ENCODE measurements at places on chromosomes 5 and 9. TPM values are rescaled to one million over a fixed set of nuclear protein-coding genes. Genes with fewer than 3 reads are reported as not detected.

The DIRAS2 gene
- polyA plus RNA-seq = 0.57 TPM

The OLFM1 gene
- polyA plus RNA-seq = 14.7 TPM

The TXN gene
- polyA plus RNA-seq = 182 TPM

The HTR1A gene
- polyA plus RNA-seq = not detected

The SLIT3 gene
- 29.5 TPM for polyA plus RNA-seq

The IL13 gene
- 0.13 TPM for polyA plus RNA-seq

DNA sequence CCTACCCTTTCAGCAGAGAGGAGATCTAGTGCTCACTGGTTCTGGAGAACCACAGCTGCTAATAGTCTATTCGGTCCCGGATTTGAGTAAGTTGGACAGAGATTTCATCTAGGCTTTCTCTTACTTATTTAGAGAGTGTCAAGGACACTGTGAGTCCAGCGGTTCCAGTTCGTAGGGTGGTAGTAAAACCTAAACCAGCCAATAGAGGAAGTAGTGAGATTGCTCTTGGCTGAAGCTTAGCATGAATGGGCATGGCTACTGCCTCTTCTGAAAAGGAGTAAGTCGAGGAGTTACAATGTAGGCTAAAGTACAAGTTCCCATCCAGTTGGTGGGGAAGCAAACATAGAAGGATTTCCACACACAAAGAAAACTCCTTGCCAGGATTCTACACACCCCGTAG lies 109.6 kb upstream of the MOCS2 start:
- no peak for DNase-seq

DNA sequence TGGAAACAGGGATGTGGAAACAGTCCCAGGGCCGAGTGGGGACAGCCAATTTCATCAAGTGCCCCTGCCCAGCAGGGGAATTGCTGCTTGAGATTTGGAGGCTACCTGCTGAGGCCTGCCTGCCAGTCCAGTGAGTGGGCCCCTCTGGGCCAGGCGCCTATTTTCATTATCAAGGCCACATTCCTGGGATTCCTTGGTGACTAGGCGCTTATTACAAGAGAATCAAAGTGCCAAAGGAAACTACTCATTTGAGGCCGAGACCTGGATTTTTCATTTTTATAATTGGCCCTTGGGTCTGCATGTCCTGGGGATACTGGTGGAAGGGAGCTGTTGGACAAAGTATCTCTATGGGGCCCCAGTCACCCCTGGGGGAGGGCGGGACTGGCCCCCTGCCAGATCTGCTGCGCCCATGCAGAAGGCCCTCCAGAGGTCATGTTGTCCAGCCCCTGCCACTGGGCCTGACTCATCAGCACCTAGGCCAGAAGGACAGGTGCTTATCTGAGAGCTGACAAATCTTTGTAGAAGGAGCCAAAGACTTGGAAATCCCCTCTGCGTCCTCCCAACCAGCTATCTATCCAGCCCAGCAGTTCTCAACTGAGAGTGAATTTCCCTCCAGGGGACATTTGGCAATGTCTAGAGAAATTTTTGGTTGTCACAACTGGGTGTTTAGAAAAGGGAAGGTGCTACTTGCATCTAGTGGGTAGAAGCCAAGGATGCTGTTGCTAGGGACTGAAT lies 45.6 kb downstream of the FOXI1 start:
- DNase-seq = peak; percentile 30

DNA sequence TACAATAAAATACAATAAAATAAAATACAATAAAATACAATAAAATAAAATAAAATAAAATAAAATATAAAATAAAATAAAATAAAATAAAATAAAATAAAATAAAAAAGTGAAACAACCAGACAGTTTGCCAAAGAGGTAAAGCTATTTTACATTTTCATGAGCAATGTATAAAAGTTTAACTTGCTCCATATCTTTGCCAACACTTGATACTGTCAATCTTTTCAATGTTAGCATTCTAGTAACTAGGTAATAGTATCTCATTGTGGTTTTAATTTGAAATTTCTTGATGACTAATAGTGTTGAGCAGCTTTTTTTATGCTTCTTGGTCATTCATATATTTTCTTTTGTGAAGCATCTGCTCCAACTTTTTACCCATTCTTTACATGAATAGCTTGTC lies 17.3 kb downstream of the TTC33 start:
- DNase-seq = no peak

DNA sequence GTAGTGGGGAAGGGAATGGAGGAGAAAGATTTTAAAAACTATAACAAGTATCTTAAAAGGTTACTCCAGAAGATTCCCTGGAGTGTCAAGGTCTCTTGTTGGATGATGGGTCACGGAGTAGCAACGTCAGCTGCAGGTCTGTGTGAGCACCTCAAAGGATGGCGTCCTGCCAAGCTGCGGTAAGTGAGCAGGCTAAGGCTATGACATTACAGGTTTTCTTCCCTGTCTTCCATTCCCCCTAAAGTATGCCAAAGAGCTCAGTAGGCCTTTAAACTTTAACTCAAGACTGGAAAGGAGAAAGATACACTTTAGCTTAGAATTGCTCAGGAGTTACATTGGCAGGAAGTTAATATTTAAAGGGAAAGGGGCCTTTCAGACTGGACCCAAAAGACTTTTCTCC lies 17.5 kb downstream of the SPOCK1 start:
- DNase-seq = no peak

GRCh38 chr5:93343570-93343969 lies 237.4 kb downstream of the NR2F1-AS1 start:
- no peak for DNase-seq

DNA sequence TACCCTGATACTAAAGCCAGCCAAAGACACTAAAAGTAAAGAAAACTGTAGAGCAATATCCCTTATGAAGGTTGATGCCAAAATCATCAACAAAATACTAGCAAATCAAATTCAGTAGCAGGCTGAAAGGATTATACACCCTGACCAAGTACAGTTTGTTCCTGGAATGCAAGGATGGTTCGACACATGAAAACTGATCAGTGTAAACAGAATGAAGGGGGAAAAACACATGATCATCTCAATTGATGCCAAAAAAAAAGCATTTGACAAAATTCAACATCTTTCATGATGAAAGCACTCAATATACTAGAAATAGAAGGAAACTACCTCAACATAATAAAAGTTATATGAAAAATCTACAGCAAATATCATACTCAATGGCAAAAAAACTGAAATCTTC lies 43.5 kb upstream of the LRRC14B start:
- no peak for DNase-seq

GRCh38 chr5:12270914-12271313 lies 366.7 kb upstream of the CTNND2 start:
- no peak for DNase-seq

DNA sequence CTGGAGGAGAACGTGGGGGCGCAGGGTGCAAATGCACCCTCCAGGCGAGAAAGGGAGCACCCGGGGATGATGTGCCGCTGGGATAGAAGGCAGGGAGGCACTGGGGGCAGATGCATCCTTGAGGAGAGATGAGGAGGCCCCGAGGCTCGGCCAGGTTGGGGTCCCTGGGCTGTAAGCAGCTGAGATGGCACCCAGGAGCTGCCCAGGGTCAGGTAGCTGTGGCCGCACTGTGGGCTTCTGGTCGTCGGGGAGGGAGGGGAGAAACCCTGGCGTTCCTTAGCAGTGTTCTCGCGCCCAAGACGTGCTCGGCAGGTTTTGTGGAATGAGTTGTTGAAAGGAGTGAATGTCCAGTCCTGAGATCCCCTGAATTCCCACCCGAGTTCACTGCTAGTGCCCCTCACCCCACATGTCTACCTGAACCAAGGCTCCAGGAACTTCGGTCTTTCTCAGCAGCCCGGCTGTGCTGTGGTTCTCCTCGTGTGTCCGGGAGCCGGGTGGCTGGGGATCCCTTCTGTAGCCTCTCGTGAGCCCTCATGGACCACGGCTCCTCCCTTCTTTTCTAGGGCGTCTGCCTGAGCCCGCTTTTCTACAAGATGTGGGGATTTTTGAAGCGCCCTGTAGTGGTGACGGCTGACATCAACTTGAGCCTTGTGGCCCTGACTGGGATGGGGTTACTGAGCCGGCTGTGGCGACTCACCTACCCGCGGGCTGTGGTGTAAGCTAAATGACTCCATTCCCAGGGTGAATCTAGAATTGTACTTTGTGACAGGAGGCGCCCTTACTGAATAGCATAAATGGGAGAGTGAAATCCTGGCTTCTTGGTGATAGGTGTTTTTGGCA lies 1.1 kb downstream of the POMT1 start:
- DNase-seq = no peak

GRCh38 chr9:113796646-113797426 lies 79.3 kb upstream of the ZNF618 start:
- no peak for DNase-seq

- no peak for DNase-seq
These were observed 267.8 kb upstream of the CLINT1 start for GRCh38 chr5:158126442-158127405.

GRCh38 chr9:79469164-79469563 lies 102.6 kb upstream of the TLE4 start:
- no peak for DNase-seq

GRCh38 chr9:92140074-92140753 lies 25.0 kb upstream of the SPTLC1 start:
- DNase-seq = no peak

GRCh38 chr9:14987858-14988257 lies 77.6 kb upstream of the FREM1 start:
- DNase-seq = no peak

- peak; percentile 28 for DNase-seq
These were observed 291.0 kb downstream of the FBXL17 start for GRCh38 chr5:108090946-108091345.

- DNase-seq = no peak
These were observed 16.2 kb downstream of the REXO4 start for GRCh38 chr9:133401588-133401987.

- no peak for DNase-seq
These were observed 43.6 kb upstream of the TNFSF15 start for GRCh38 chr9:114849450-114849849.

DNA sequence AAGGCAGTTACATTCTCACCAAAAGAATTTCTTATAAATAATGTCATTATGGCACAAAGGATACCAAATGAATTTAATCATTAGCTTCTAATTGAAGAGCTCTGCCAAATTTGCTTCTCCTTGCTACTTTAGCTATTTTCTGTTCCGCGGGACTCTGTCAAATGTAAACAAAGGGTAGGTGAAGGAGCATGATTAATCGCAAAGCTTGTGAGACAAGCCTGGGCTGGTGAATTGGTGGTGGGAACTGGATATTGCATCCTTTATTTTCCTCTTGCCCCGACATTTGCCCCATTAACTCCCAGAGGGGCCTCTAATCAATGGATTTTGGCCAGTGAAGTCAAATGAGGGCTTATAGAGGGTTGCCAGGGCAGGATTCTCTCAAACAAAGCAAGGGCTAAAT lies 234.2 kb upstream of the RFX3 start:
- DNase-seq = no peak

DNA sequence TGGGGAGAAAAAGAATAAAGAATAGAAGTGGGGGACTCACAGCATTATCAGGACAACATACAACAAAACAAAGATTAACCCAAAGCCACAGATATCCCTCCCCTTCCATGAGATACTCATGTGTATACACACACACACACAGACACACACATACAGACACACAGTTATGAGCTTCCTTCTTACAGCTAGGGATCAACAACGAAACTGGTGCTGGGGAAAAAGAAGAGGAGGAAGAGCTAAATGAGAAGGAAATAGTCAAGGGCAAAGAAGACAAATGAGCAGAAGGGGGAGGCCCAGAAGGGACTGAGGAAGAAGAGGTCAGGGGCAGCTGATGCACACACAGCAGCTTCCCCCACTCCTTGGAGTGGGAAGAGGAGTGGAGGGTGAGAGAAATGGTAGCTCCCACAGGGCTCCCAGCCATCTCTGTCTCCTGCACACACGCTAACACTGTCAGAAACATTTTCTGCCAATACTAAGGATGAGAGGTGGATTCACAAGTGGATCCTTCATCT lies 66.2 kb downstream of the SIL1 start:
- no peak for DNase-seq

DNA sequence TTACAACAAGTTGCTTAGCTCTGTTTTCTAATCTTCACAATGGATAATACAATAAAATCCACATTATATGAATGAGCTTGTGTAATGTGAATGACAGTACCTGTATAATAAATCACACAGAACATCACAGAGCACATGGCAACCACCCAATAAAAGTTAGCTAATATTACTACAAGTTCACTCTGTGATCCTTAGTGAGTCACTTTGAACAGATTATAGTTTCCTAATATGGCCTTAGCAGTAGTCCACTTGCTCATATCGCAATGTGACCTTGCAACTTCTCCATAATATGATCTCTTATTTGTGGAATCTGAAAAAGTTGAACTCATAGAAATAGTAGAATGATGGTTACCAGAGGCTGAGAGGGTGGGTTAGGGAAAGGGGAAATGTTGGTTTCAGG lies 361.3 kb downstream of the PTPRD start:
- DNase-seq = no peak

DNA sequence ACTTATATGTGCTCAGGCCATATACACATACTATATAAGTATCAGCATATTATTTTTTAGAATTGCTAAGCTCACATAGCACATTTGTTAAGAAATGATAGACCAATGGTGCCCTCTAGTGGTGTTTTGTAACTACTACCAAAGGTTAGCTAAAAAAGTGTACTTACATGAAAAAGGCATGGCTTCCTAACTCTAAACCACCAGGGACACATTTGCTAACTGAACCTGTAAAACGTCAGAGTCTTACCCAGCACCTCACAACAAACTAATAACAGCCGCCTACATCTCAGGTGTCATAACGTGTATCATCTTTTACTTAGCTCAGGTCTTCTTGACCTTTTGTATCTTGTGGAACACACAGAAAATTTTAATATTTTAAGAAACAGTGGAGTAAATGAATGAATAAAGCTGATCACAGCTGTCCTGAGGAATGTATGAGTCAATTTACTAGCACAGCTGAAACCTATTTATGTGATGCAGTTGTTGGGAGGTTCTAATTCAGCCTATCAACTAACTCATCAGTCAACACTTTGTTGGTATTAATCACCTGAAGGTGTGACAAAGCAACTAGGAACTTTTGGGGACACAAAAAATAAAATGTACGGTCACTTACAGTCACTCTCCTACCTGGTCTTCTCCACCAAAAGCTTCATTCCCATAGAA lies 72.9 kb downstream of the BAAT start:
- DNase-seq = peak; percentile 56

GRCh38 chr9:131394464-131395156 lies 724 bp downstream of the PRRC2B start:
- peak; percentile 64 for DNase-seq

DNA sequence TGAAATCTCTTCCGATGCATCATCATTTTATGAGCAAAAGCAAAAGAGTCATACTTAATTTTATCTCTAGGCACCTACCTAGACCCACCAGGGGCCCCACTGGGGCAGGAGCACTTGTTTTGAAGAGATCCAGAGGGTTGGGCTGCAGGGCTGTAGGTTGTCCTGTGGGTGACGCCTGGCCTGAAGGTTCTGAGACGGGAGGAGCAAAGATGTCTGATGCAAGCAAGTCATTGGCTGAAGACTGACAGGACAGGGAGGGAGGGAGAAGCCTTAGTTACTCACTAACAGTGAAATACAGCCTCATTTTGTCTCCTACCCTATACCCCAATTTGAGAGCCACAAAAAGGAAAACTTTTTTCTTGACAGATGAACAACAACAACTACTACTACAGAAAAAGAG lies 17.1 kb upstream of the C9 start:
- no peak for DNase-seq

GRCh38 chr5:131926168-131926567 lies 19.3 kb downstream of the MEIKIN start:
- no peak for DNase-seq

- no peak for DNase-seq
These were observed 41.0 kb upstream of the RPS23 start for GRCh38 chr5:82319192-82319591.

Data from right lung (tissue), 10 donors.